Lung microvascular endothelial cell (primary cell): ENCODE measurements at places on chromosomes 12 and 14. TPM values are rescaled to one million over a fixed set of nuclear protein-coding genes. Genes with fewer than 3 reads are reported as not detected.

- no peak for DNase-seq
Observed at GRCh38 chr12:53115891-53116648, 12.8 kb downstream of the SOAT2 start.

DNA sequence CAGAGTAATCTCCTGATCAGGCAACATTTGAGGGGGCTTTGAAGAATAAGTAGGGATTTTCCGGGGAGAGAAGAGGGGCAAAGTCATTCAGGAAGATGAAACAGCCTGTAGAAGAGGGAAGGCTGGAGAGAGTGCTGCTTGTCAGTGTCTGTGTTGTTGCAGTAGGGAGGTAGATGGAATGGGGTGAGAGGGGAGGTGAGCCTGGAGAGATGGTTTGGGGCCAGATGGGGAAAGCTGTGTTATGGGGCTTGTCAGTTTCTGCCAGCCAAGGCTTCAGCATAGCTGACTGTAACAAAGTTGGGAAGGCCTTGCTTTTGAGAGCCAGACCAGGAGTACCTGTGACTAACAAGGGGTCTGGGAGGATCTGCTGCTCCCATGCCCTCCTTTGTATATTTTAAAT, 18.0 kb downstream of the BICD1 start:
- no peak for DNase-seq

- no peak for DNase-seq
Observed at GRCh38 chr12:129937426-129937825, 33.6 kb upstream of the TMEM132D start.

DNA sequence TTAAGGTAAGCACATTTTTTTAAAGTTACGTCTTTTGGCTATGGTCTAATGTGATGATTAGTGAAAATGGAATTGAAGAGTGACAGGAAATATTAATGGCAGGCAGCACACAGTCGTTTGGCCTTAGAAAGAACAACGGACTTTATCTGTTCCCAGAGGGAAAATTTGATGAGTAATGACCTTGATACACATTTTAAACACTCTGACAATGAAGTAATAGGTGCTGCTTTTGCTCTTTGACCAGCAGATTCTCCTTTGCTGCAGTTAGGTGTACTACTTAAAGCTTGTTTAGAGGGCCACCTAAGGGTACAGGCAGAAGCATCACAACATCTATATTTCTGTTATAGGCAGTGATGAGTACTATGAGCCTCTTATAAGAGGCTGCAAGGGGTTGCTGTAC, 27.1 kb upstream of the RNU6-8 start:
- DNase-seq, result peak; percentile 5

DNA sequence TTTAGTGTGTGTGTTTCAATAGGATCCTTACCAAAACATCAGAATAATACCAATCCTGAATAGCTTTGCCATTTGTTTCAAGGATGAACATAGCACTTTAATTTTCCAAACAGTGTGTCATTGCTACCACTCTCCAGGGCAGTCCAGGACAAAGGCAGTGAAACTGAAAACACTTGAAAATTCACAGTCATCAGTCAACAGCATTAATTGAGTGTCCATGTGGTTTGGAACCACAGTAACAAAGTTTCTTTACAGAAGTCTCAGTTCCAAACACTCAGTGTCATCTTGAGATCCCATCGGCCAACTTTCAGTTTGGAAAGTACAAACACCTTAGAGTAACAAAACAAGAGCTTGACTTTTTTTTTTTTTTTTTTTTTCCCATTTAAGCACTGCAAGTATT, 228.4 kb upstream of the SOX5 start:
- DNase-seq, result no peak

GRCh38 chr12:95413576-95413975, 60.4 kb upstream of the METAP2 start:
- no peak for DNase-seq

The GALNT16 gene
- total RNA-seq, result under 0.01 TPM in 1 of 2 replicates, not detected in the other

The GZMH gene
- total RNA-seq, result not detected in 2 replicates

The CISTR gene
- not detected in 2 replicates for total RNA-seq

The ASCL1 gene
- not detected in 2 replicates for total RNA-seq

The HEBP1 gene
- 19.0 and 28.2 TPM in 2 replicates for total RNA-seq
